Activated CD4-positive, alpha-beta T cell treated with anti-CD3 and anti-CD28 coated beads for 36 hours (primary cell): ENCODE measurements at places on chromosomes 16 and 17. TPM values are rescaled to one million over a fixed set of nuclear protein-coding genes. Genes with fewer than 3 reads are reported as not detected.

The ARHGAP44 gene
- total RNA-seq: 0.14 TPM

GRCh38 chr17:69900101-69900500 lies 174.9 kb upstream of the KCNJ16 start:
- no peaks in the 10 kb centered on the region for H3K27me3 ChIP-seq
- H3K27ac ChIP-seq: no peak overlapping the region
- no peaks in the 10 kb centered on the region for H3K36me3 ChIP-seq
- H3K4me1 ChIP-seq: no peaks in the 10 kb centered on the region

DNA sequence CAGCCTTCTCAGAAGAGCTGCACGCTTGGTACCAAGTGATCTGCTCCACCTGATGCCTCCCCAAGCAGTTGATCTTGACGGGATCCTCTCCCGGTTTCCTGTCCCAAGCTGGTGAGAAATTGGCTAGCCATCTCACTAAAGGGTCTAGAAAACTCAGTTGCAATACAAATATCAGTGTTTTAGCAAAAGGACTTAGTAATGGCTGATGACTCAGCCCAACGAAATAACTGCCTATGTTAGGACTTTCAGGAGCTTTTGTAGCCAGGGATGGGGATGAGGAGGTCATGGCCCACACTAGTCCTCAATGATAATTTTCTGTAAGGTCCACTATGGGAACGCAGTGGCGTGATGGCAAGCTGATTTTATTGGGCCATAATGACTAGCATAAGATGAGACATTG lies 23.3 kb upstream of the ENGASE start:
- DNase-seq: no peak
- peaks cover 8% of the 10 kb centered on the region for H3K27me3 ChIP-seq
- no peaks in the 10 kb centered on the region for H3K4me1 ChIP-seq
- no peak overlapping the region for H3K4me3 ChIP-seq
- H3K36me3 ChIP-seq: peaks cover 3% of the 10 kb centered on the region
- H3K27ac ChIP-seq: no peak overlapping the region

GRCh38 chr17:76797241-76797840 lies 59.4 kb downstream of the MFSD11 start:
- peaks cover 2% of the 10 kb centered on the region for H3K36me3 ChIP-seq
- no peak overlapping the region for H3K4me3 ChIP-seq
- H3K27ac ChIP-seq: no peak overlapping the region

The TERB1 gene
- 0.14 TPM for total RNA-seq

DNA sequence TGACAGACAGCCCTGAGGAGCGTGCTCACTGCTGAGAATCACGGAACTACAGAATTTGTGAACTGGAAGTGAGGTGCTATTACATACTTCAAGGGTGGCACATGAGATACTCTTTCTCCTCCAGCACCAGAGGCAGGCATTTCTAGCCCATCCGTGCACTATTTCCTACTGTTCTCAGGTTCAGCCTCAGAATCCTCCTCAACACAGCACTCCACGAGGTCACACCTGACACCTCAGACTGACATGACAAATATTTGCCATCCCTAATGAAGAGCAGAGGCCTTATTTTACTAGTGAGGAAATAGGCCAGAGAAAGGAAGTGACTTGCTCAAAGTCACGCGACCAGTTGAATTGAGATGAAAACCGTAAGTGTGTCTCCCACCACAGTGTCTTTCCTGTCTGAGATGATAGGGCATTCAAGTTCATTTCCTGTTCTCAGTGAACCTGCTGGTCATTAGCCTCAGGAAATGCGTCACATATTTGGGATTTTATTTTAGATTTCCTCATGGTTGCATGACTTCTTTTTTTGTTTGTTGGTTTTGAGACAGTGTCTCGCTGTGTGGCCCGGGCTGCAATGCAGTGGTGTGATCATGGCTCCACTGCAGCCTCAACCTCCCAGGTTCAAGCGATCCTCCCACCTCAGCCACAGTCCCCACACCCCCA lies 23.6 kb downstream of the SEZ6 start:
- H3K4me1 ChIP-seq: peaks cover 23% of the 10 kb centered on the region
- no peaks in the 10 kb centered on the region for H3K27me3 ChIP-seq
- peak overlapping the region; percentile 89 for H3K27ac ChIP-seq
- DNase-seq: peak; percentile 65
- no peaks in the 10 kb centered on the region for H3K36me3 ChIP-seq

DNA sequence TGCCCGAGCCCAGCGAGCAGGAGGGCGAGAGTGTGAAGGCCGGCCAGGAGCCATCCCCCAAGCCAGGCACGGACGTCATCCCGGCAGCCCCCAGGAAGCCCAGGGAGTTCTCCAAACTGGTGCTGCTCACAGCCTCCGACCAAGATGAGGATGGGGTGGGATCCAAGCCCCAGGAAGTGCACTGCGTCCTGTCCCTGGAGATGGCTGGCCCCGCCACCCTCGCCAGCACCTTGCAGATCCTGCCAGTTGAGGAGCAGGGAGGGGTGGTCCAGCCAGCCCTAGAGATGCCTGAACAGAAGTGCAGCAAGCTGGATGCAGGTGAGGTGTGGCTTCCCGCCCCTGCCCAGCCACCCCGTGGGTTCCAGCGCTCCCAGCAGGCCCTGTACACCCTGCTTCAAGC lies 18.0 kb downstream of the FLYWCH1 start:
- H3K27ac ChIP-seq: no peak overlapping the region
- DNase-seq: no peak
- H3K36me3 ChIP-seq: peaks cover 4% of the 10 kb centered on the region

- H3K4me1 ChIP-seq: no peaks in the 10 kb centered on the region
- H3K27ac ChIP-seq: no peak overlapping the region
- H3K36me3 ChIP-seq: peaks cover 7% of the 10 kb centered on the region
- no peak for DNase-seq
Measured at GRCh38 chr17:43528319-43528987, 17.7 kb downstream of the ETV4 start.
